A549 treated with CpdA at 1 μM for 4 hours (cell line): ENCODE measurements at places on chromosomes 3 and 15. TPM values are rescaled to one million over a fixed set of nuclear protein-coding genes. Genes with fewer than 3 reads are reported as not detected.

AP2M1 gene
- 295 to 329 TPM (median 316 TPM) in 5 replicates for total RNA-seq

ELP6 gene
- 26.7 to 29.6 TPM (median 28.7 TPM) in 5 replicates for total RNA-seq

C3orf49 gene
- not detected in 5 replicates for total RNA-seq

CTXND1 gene
- 0.01 TPM in 1 of 5 replicates, not detected in the others for total RNA-seq

DUOXA2 gene
- total RNA-seq, result not detected in 5 replicates

TP63 gene
- 0.27 to 0.71 TPM (median 0.55 TPM) in 5 replicates for total RNA-seq

MYZAP gene
- total RNA-seq, result 0.50 to 0.99 TPM (median 0.80 TPM) in 5 replicates

GABRB3 gene
- total RNA-seq, result 63.6 to 86.1 TPM (median 78.5 TPM) in 5 replicates

WDR49 gene
- not detected in 5 replicates for total RNA-seq

CATSPER2 gene
- total RNA-seq, result 0.40 to 3.4 TPM (median 0.84 TPM) in 5 replicates

TFG gene
- total RNA-seq, result 139 to 157 TPM (median 151 TPM) in 5 replicates

CFAP161 gene
- 0.03 TPM in 1 of 5 replicates, not detected in the others for total RNA-seq

RETNLB gene
- total RNA-seq, result not detected in 5 replicates

TMEM115 gene
- total RNA-seq, result 37.1 to 46.1 TPM (median 45.8 TPM) in 5 replicates

BAHD1 gene
- total RNA-seq, result 10.5 to 12.7 TPM (median 11.5 TPM) in 5 replicates

KCNMB3 gene
- total RNA-seq, result 0.99 to 1.7 TPM (median 1.5 TPM) in 5 replicates

MOBP gene
- total RNA-seq, result 0.09 to 0.25 TPM in 2 of 5 replicates, not detected in the others

BSN gene
- 0.10 to 0.19 TPM (median 0.13 TPM) in 5 replicates for total RNA-seq

CDHR4 gene
- total RNA-seq, result 0.16 to 0.53 TPM (median 0.40 TPM) in 5 replicates

GMPS gene
- total RNA-seq, result 82.2 to 112 TPM (median 84.1 TPM) in 5 replicates

SLC15A2 gene
- total RNA-seq, result 0.12 to 0.41 TPM (median 0.35 TPM) in 5 replicates

CHST13 gene
- 0.36 to 1.1 TPM (median 0.98 TPM) in 5 replicates for total RNA-seq

POLQ gene
- 6.4 to 7.5 TPM (median 6.6 TPM) in 5 replicates for total RNA-seq

PLA2G4D gene
- total RNA-seq, result not detected in 5 replicates

CD47 gene
- 40.8 to 44.3 TPM (median 42.5 TPM) in 5 replicates for total RNA-seq
